Stimulated activated CD8-positive, alpha-beta memory T cell treated with anti-CD3 and anti-CD28 coated beads, Interleukin-7, amount 100 ng/mL, for 4 hours (primary cell): ENCODE measurements at places on chromosomes 5 and 9.

GRCh38 chr9:21244836-21245235 lies 5.0 kb upstream of the IFNA14 start:
- DNase-seq = no peak

DNA sequence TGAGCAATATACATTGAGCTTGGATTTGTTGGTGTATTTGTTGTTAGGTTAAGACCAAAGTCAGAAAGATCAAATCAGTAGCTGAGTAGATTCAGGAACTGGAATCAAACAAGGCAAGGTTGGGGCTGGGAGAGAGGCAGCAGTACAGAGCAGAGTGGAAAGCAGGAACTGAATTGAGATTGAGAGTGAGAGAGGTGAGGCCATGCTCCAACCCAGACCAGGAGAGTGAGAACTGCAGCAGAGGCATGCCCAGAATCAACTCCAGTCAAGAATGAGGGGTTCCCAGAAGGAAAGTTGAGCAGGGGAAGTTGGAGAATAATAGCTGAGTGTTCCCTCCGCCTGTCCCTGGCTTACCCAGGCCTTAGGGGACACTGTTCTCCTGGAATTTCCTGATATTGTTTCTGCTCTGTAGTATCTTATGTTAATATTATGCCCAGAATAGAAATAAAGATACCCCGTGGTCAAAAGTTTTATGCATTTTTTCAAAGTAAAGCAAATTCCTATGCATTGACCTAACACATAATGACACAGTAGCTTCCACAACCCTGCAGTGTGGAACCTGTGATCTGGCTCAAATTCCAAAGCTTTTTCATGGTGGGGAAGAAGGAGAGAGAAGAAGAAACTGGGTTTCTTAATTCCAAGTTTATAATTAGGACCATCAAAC lies 82.7 kb downstream of the SV2C start:
- DNase-seq = no peak

DNA sequence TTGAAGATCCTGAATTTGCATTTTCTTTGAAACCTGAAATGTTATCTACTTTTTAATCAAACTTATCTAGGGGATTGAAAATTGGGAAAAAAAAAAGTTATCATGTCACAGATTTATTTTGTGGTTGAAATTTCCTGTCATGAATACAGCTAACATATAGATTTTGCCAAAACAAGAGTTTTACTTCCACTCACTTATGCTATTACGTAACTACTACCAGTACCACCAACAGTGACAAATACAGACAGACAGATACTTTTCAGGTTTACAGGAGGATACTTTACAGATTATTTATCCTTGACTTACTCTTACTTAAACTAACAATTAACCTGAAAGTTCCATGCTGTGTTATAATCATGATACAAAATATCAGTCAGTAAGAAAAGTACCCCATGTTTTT lies 6.8 kb upstream of the MRPS30 start:
- DNase-seq = no peak

GRCh38 chr5:126455728-126456127 lies 32.5 kb downstream of the GRAMD2B start:
- DNase-seq = no peak

DNA sequence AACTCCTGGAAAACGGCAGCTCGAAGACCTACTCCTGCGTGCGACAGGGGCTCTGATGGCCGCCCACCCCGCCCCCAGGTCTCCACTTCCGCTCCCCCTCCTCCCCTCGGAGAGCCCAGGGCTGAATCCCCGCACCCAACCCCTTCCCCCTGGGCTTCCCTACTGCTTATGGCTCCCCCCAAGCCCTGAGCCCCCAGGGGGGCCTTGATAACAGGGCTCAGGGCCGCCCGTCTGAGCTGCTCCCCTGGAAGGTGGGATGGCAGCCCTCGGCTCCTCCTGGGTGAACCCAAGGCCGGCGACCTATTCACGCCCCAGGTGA lies 30.4 kb downstream of the GLT6D1 start:
- no peak for DNase-seq

DNA sequence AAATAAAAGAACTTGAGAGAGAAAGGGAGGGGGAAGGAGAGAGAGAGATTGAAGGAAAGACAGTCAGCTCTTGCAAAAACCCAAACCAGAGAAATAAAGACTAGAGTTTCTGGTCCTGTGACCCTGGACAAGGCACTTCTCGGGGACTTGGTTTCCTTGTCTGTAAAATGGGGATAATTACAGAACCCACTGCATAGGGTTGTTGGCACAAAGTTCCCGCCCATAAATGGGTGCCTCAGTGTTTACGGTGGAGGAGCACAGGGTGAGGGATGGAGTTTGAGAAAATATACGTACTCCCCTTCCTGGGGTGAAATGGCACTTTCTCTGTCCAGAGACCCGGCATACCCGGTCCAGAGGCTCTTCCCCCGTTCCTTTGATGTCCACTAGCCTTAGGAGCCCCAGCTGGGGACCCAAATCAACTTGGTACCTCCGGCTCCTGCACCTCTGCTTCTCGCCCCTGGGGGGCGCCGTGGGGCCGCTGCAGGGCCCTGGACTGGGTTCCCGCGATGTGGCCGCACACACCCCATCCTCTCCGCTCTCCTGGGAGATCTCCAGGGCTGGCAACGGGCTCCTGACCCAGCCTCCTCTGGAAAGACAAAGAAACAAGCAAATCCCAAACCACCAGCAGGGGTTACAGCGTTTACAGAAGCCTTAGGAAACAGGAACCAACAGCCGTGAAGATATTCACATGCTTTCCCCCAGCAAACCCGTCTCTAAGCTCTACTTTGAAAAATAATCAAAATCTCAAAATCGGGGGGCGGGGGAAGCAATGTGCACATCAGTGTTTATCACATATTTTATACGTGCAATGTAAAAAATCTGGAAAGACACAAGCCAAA lies 26.3 kb downstream of the PTGES start:
- peak; percentile 22 for DNase-seq

DNA sequence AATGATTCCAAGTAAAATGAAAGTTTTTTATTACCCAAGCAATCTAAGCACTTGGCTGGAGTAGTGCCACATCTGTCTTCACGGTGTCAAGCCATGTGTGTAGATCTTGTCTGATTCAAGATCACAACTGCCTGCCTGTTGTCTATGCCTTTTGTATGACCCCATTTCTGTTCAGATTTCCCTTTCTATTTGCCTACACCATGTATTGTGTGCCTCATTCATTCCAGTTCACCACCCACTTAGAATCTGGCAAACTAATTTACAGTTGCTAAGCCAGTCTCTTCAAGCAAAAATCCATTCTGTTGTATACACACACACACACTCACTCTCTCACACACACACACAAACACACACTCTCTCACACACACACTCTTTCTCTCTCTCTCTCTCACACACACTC lies 33.7 kb downstream of the GLDC start:
- no peak for DNase-seq

DNA sequence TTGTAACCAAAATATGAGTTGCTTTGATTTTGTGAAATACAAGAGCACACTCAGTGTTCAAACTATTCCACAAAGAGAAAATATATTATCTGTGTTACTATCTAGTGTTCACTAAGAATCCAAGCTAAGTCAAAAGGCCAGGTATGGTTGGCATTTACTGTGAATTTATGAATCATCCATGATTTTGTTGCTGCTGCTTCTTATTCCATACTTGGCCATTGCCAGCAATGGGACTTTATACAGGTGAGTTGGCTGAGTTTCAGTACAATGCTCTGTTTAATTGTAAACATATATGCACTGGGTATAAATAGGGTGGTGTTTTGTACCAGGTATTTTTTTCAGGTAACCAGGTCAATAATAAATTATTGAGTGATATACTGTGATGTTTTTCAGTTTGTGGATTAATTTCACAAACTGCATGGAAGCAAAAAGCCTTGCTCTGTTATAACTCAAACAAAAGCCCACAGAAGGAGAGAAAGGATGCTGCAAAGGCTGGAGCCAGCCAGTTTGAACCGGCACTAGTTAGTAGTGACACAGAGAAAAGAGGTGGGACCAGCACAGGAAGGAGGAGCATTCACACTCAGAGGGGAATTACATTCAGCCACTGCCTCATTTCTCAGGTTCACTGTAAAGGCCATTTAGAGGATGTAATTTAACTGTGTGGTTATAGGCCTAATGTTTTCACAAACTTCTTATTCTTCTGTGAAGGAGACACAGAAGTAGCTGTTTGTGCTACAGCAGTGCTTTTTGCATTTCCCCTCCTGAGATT lies 381.8 kb downstream of the ADGRV1 start:
- peak; percentile 5 for DNase-seq

DNA sequence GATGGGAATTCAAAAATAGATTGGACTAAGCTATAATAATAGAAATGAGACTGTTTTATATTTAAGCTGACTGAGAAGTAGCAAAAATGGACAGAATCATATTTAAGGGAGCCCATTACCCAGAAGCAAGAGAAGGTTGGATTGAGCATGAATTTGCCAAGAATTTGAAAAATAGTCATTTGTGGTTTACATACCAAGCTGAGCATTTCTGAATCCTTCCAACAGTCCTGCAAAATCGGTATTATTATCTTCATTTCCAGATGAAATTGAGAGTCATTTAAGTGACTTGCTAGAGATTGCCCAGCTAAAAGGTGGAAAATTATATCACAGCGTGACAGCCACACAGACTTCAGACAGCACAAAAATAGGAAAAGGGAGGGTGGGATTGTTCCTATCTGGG lies 48.4 kb downstream of the TNFSF15 start:
- DNase-seq = no peak

DNA sequence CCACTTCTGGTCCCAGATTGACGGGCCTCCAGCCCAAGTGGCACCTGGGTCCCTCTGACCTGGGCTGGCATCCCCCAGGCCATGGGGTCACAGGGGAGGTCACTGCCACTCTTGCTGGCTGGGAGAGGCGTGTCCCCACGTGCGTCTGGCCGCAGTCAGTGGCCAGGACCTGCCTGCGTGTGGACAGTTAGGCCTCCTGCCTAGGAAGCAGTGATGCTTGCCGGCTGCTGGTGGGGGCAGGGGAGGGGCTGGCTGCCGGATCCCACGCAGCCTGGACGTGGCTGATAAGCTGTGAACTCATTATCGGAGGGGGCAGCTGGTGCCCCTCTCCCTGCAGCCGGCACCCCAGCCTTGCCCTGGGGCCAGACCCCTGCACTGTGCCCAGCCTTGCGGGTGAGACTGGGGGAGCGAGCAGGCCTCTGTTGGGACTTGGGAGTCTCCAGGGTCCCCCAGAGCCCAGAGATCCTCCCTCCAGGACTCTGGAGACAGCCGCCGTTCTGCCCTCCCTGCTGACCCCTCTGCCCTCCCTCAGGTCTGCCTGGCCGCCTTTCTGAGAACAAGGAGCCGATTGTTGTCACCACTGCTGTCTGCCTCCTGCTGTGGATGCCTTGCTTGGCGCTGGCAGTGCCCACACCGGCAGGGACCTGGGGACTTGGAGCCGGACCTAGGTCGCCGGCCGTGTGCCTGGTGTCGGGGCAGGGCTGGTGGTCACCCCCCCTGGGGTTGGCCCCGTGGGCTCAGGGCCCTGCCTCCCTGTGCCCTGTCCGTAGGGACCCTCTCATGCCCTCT lies 12.3 kb downstream of the RXRA start:
- DNase-seq = no peak

DNA sequence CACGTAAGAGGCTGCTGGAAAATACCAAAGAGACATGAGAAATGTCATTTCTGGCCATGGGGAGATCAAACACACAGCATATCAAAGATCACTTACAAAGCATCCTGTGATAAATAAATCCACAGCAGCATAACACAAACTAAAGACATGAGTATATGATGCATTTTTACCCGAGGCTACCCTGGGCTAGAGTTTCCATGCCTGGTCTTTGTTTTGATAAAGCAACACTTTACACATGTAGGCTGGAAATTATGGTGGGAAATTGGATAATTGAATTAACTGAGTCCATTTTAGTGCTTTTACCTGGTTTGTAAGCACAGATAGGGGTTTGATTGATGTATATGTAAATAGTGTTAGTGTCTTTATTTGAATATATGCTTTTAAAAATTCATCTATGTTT lies 288.4 kb downstream of the AOPEP start:
- no peak for DNase-seq

GRCh38 chr5:121624035-121624434 lies 227.6 kb upstream of the FTMT start:
- no peak for DNase-seq

- DNase-seq = no peak
Observed at GRCh38 chr5:155434681-155435080, 421.1 kb downstream of the KIF4B start.

- no peak for DNase-seq
Observed at GRCh38 chr9:16331031-16331430, 539.4 kb downstream of the BNC2 start.

DNA sequence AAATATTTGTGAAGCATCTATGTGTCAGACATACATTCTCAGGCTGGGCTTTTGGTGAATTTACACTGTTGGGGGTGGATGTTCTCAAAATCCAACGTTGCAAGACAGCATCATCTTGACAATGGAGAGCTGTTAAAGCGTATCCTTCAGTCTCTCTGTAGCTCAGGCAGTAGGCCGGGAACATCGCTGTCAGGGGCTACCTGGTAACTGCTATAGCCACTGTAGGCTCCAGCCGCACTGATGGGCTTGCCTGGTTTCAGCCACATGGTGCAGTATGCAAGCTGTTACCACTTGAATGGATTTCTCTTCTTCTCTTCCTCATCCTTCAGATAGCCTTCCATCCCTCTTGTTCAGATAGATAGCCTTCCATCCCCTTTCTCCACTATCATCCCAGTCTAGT lies 51.7 kb downstream of the DRD1 start:
- DNase-seq = no peak
